Suprapubic skin (tissue), 4 donors: ENCODE measurements at places on chromosomes 7 and 10. TPM values are rescaled to one million over a fixed set of nuclear protein-coding genes. Genes with fewer than 3 reads are reported as not detected.

- DNase-seq = no peak
These were observed 235.2 kb downstream of the DPP6 start for GRCh38 chr7:154287356-154287755.

- no peak for DNase-seq
These were observed 308.0 kb upstream of the KCND2 start for GRCh38 chr7:119964788-119965542.

- DNase-seq = no peak
These were observed 1106.2 kb upstream of the LRRN3 start for GRCh38 chr7:109984729-109985128.

DNA sequence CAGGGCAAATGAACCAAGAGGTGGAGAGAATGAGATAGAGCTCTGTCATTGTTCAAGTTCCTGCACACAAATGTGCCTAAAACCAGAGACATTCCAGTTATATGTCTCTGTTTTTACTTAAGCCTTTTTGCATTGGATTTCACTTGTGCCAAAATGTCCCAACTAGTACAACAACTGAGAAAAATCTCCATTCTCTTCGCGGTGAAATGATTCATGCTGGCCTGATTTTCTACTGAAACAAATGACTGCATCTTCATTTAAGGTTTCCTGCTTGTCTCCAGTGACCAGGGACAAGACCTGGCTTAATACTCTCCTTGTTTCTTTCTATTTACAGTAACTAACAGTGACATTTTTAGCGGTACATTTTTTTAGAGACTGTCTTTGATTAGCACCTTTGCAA, 714.9 kb downstream of the KCNMA1 start:
- DNase-seq = no peak

Gene CYP26C1
- not detected for total RNA-seq

Gene CHN2
- total RNA-seq = 9.6 TPM

Gene NAT16
- not detected for total RNA-seq
